GM04503 (cell line): ENCODE measurements at places on chromosomes 13 and 19.

DNA sequence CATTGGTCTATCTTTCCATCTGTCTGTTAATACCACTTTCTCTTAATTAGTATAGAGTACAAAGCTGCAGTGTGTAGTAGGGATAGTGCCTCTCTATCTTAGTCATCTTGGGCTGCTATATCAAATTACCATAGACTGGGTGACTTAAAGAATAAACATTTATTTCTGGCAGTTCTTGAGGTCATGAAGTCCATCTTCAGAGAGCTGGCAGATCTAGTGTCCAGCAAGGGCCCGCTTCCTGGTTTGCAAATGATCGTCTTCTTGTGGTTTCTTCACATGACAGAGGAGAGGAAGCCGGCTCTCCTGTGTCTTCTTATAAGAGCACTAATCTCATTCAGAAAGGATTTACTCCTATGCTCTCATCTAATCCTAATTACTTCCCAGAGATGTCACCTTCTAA lies 6.1 kb downstream of the ZNF700 start:
- DNase-seq = no peak

- DNase-seq = no peak
Observed at GRCh38 chr13:85537601-85538000, 261.6 kb downstream of the SLITRK6 start.

DNA sequence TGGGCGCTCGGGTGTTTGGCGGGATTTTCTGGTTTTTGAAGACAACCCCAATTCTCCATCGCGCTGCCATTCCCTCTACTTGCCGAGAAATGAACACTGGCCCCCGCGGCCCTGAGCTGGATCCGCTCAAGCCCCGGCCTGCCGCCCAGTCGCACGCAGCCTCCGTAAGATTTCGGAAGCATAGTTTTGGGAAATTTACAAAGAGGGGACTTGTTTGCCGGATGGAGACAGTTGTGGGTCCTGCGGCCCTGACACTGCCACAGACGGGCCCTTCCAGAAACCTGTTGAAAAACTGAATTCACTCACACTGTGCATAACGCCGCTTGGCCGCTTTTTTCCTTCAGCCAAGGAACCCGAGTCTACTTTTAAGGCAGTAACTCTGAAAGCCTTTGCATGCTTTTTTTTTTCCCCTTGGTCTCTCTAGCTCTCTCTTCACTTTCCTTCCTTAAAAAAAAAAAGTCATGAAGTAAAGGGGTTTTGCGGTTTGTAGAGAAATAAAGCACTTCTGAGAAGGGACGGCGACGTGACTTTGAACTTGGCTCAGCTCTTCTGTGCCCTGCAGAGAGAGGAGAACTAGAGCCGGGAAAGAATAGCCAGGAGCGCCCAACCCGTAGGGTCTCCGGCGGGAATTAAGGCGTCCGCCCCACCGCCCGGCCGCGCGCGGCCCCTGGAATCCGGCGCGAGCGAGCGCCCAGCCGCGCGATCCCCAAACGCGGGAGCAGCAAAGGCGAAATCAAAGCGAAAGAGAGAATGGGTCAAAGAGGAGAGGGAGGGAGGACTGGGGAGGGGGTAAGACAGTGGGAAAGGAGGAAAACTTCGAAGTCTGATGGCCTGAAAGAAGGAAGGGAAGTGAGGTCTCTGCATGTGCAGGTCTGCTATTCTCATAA lies 3.4 kb upstream of the ZIC2 start:
- DNase-seq = no peak

GRCh38 chr19:496986-497385 lies 700 bp downstream of the MADCAM1 start:
- DNase-seq = no peak

- no peak for DNase-seq
Observed at GRCh38 chr19:31249217-31249616, 100.0 kb downstream of the TSHZ3 start.

GRCh38 chr19:31956771-31957392 lies 388.5 kb upstream of the ZNF507 start:
- DNase-seq = no peak

DNA sequence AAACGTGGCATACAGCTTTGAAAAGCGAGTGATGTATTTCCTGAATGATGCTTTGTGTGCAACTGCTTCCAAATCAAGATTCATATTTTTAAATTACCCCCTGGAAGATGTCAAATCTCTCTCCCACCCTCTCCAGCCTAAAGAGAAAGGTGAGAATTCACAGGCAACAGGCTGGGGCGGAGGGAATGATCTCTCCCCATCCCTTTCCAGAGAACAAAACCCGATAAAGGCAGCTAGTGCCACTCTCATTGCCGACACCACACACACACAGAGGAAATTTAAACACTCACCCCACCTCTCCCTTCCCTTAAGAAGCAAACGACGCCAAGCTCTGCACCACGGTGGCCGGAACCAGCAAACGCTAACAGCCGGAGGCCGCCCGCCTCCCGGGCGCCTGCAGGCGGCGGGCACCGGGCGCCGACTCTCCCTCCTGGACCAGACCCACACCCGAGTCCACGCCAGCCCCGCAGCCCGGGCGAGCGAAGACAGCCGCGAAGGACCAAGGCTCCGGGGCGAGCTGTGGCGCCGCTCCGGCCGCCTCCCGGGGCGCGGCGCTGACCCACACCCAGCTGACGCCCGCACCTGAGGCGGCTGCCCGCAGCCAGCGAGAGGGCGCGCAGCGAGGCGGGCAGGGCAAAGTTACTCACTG lies 477 bp downstream of the LNX2 start:
- DNase-seq = no peak
